ENCODE measurements at places on chromosomes 12 and 14.

GRCh38 chr14:21672116-21672515 lies 1.5 kb downstream of the OR4E1 start:
- DNase-seq = no peak

- DNase-seq = no peak
Observed at GRCh38 chr14:55085060-55085660, 33.7 kb downstream of the MAPK1IP1L start.

- DNase-seq = no peak
Observed at GRCh38 chr12:106359646-106360399, 2.3 kb downstream of the POLR3B start.

DNA sequence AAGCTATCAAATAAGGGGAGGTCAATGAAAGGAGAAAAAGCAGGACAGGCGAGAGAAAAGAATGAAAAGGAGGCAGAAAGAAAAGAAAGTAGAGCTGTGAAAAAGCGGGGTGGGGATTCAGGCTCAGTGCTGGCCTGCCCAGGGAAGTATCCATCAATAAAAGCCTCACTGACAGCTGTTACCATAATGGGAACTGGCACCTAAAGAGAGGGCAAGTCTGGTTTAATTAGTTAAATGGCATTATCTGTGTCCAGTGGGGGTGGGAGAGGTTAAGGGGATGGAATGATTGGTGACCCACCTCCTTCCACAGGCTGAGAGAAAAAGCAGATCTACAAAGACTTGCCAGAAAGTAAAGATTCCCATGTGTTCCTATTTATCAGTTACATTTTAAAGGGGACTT lies 7.4 kb downstream of the SALL2 start:
- no peak for DNase-seq

DNA sequence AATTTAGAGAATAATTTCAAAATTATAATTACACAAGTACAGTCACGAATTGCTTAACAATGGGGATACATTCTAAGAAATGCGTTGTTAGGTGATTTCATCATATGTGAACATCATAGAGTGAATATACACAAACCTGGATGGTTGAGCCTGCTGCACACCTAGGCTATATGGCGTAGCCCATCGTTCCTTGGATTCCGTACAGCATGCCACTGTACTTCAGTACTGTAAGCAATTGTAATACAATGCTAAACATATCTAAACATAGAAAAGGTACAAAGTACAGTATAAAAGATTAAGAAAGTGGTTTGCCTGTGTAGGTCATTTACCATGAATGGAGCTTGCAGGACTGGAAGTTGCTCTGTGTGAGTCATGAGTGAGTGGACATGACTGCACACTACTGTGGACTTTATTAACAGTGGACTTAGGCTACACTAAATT lies 286.2 kb downstream of the CACNA1C start:
- no peak for DNase-seq

- no peak for DNase-seq
Observed at GRCh38 chr12:112341046-112341825, 41.0 kb downstream of the HECTD4 start.

DNA sequence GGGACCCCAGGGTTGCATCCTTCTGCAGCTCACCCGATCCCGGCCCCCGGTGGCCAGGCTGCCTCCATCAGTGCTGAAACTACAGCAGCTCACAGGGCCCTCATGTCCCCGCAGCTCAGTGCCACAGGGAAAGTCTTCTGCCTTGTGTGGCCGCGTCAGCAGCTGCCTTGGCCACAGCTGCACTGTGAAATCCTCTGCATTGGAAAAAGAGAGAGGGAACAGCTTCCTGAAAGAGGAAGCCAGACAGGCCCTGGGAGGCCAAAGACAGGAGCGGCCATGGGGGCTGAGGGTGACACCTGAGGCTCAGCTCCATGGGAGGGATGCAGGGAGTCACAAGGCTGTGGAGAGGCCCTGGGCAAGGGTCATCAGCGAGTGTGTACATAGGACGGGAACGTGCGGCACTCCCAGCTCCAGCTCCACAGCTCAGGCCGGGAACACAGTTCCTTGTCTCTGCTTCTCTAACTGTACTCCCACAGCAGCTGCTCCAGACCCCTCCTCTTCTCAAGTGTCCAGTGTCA lies 32.7 kb downstream of the PARP2 start:
- DNase-seq = no peak

- DNase-seq = no peak
Observed at GRCh38 chr12:131905630-131906091, 11.2 kb downstream of the ULK1 start.

GRCh38 chr12:53166837-53167236 lies 13.7 kb upstream of the ZNF740 start:
- DNase-seq = no peak

GRCh38 chr14:85634205-85634604 lies 104.3 kb downstream of the FLRT2 start:
- no peak for DNase-seq

DNA sequence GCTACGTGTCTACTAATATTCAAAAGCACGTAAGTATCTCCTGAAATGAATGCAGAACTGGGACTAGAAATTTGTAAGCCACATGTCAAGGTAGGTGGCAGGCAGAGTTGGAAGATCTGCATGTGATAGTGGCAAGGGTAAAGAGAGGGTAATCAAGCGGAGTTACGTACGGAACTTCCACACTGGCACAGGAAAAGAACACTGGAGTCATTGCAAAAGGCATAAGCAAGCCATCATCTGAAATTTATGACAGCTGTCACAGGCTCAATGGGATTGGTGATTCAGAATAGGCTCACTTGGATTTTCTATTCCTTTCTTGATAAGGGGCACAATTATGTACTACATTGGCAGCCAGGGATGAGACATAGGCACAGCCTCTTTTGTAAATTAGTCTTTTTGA lies 245.3 kb downstream of the PDZRN4 start:
- DNase-seq = no peak

- DNase-seq = no peak
Observed at GRCh38 chr12:39803151-39803550, 183.5 kb upstream of the ABCD2 start.

- DNase-seq = no peak
Observed at GRCh38 chr12:75455839-75456238, 24.7 kb upstream of the GLIPR1 start.

DNA sequence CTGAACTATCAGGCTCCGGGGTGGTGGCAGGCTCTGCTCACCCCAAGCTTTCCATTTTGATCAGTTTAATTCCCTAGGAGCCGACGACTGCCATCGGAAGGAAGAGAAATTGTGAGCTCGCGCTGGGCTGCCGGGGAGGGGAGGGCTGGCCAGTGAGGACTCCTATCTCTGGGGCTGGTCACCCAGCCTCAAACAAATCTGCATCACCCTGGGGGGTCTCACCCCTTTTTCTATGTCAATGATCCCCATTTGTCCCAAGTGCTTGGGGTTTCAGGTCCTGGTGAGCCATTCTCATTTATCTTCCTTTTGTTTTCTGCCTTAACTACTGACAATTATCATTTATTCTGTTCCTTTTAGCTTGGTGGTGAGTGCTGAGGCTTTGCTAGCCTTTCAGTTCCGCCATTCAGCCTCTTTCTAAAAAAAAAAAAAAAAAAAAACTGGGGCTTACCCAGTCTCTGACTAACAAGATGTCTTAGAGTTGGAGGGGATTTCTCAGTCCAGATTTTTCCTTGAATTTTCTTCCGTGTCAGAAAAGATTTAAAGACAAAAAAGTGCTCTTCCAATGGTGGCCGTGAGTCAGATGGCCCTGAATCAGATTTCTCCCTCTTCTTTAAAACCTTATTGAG lies 22.8 kb upstream of the USP44 start:
- DNase-seq = no peak

DNA sequence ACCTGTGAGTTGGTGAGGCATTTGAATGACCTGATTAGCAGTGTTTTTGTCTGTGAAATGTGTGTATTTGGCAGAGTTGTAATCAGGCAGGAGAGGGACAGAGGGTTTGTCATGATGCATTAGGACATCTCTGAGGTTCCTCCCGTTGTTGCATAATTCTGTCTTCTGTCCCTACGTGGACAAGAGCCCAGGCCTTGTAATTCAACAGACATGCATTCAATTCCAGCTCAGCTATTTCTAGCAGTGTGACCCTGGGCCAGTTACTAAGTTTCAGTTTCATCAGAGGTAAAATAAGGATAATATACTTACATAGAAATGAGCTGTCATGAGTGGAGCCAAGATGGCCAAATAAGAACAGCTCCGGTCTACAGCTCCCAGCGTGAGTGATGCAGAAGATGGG lies 208.6 kb downstream of the SLC38A4 start:
- no peak for DNase-seq

GRCh38 chr14:79705126-79705894 lies 506.0 kb downstream of the DIO2 start:
- no peak for DNase-seq
